ENCODE measurements at places on chromosomes 16 and 17.
A peak's percentile ranks its signal among the peaks of the same experiment; 100 is the strongest.

- DNase-seq = no peak
Measured at GRCh38 chr17:65723431-65724151, 162.1 kb upstream of the AXIN2 start.

DNA sequence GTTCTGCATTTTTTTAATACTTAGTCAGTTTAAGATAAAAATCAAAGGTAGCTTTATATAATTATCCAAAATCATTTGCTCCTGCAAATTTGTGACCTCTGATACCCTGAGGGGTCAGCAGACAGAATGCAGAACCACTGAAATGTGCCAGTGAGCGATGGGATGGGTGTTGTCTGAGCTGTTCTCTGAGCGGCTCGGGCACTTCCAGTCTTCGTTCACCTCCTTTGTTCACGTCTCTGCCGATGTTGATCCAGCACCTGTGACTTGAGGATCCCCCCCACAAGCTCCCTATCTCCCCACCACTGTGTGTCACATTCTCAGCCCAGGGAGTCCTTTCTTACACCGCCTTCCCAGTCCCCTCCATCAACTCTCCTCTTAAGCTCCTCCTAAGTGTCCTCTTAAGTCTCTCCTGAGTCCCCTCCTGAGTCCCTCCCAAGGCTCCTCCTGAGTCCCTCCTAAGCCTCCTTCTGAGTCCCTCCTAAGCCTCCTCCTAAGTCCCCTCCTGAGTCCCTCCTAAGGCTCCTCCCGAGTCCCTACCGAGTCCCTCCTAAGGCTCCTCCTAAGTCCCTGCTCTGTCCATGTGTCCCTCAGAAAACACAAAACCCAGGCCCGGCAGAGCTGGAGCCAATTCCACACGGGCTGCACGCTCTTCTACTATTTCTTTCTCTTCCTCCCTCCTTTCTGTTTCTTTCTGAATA is 47.5 kb downstream of the RNF213 start:
- DNase-seq = no peak

- no peak for DNase-seq
Measured at GRCh38 chr17:12911239-12911638, 106.6 kb downstream of the ELAC2 start.

GRCh38 chr16:69089091-69089910 is 16.2 kb upstream of the HAS3 start:
- DNase-seq = no peak

GRCh38 chr17:59084154-59084553 is 22.5 kb downstream of the TRIM37 start:
- no peak for DNase-seq

DNA sequence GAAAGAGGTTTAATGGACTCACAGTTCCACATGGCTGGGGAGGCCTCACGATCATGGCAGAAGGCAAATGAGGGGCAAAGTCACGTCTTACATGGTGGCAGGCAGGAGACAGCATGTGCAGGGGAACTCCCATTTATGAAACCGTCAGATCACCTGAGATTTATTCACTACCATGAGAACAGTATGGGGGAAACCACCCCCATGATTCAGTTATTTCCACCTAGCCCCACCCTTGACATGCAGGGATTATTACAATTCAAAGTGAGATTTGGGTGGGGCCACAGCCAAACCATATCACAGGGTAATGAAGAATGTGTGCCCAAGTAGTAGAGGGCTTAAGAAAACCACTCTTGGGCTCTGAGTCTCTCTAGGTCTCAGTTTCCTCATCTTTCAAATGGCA is 85.1 kb downstream of the PRKCB start:
- DNase-seq = no peak

DNA sequence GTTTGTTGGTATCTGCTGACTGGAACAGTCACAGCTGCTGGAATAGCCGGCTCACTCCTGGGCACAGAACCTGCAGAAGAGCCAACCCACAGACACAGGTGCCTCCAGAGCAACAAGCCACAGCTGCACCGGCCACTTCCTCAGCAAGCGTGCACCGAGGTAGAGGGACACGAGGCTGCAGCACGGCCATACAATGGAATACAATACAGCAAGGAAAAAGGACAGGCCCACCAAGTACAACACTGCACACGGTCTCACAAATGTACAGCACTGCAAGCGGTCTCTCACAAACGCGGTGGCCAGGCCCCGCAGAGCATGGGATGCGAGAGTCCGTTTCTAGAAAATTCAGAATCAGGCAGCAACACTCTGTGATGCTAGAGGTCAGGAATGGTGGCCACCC is 47.4 kb upstream of the PABPN1L start:
- DNase-seq = no peak

DNA sequence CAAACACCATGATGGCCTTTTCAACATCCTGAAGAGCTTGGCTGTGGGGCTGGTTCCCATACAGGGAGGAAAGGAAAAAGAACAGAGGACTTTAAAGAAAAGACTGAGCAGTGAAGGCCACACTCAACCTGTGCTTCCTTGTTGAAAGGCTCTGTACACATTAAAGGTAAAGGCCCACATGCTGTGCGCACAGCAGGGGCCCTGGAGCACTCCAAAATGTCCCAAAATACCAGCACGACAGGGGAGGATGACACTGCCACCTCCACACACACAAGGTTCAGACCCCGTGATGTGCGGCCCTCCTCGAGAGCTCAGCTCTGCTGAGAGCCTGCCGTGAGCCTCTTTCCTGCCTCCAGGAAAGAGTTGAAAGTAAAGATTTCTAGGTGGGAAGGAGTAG is 36.5 kb downstream of the FANCA start:
- no peak for DNase-seq

DNA sequence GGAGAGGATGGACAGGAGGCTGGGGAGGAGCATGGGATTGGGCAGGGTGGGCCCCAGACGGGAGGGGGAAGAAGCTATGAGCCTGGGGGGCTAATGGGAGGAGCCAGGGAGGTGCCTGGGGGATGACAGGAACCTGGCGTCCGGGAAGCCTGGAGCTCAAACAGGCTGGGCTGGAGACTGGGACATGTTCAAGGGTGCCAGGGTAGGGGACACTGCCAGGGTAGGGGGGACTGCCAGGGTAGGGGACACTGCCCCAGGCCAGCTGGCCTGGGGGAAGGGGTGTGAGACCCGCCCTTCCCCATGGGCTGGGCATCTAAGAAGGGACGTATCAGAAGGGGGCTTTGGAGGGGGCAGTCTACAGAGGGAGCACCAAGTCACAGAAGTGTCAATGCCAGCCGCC is 7.0 kb upstream of the FAM83G start:
- DNase-seq = no peak

GRCh38 chr17:34275881-34276280 is 5.9 kb downstream of the CCL7 start:
- peak; percentile 50 for DNase-seq

GRCh38 chr17:40371261-40371929 is 6.9 kb upstream of the GJD3 start:
- peak; percentile 22 for DNase-seq

DNA sequence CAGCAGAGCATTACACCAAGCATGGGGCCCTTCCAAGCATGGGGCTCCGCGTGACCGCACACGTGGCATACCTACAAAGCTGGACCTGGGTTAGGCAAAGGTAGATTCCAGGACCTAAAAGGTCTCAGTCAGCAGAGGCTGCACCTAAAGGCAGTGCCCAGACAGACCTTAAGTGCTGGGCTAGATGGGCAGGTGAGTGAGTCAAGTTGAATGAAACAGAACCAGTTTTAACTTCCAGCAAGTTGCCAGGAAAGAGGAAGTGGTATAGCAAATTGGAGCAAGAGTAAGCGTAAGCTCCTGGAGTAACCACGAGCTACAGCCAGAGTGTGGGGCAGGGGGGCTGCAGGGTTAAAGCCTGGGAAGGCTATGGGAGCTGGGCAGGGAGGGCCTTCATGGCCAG is 49.5 kb downstream of the SRCIN1 start:
- no peak for DNase-seq

DNA sequence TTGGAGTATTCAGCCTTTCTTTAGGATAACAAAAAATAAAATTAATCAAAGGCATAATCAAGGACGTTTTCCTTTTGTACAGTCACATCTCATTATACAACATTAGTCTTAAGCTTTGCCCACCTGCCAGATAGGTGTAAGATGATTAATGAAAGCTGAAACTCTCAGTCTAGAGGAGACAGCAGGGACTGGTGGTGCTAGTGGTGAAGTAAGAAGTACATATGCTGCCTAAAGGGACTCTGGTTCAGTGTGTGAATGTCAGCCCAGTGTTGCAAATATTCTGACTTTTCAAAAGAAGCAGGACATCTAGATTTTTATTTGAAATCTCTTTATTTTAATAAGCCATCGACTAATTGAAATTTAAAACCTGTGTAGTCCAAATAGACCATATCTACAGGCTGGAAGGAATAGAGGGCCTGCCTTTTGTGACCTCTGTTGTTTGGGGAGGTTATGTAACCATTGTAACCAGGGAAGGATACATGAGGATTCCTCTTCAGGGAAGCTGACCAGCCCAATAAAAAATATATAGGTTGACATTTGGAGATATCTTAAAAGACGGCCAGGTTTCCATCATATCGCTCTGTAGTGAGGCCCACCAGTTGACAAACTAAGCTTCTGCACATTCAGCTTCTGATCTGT is 54.1 kb downstream of the FTO start:
- DNase-seq = no peak

DNA sequence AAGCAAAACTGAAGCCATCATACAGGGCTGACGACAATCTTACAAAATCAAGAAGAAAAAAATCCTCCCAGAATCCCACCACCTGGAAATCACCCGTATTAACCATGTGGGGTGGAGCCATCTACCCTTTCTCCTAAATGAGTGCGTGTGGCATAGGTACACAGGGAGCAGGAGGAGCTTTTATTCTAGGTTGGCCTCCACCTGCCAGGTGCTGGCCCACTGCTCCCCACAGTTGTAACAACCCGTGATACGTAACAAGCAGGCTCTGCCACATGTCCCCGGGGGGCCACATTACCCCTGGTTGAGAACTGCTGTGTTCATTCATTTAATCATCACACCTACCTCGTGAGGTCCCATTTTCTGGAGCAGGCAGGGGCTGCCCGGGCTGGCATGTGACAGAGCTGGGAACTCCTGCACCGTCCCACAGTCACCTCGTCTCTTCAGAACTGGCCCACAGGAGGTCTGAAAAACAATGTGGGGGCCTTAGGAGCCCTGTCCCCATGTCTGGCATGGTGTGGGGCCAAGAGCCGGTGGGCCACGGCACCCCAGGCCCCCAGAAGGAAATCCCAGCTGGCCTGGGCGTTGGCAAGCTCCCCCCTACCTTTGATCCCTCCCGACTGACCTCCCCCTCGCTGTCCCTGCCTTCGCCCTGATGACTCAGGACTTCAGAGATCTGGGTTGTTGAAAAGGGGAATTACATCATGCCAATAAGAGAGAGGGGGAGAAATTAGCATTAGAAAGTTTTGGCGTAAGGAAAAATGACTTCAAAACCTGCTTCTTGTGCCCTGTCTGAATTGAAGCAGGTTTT is 12.9 kb downstream of the CMIP start:
- peak; percentile 77 for DNase-seq

- DNase-seq = peak; percentile 64
Measured at GRCh38 chr16:2969545-2970521, 685 bp downstream of the PAQR4 start.

DNA sequence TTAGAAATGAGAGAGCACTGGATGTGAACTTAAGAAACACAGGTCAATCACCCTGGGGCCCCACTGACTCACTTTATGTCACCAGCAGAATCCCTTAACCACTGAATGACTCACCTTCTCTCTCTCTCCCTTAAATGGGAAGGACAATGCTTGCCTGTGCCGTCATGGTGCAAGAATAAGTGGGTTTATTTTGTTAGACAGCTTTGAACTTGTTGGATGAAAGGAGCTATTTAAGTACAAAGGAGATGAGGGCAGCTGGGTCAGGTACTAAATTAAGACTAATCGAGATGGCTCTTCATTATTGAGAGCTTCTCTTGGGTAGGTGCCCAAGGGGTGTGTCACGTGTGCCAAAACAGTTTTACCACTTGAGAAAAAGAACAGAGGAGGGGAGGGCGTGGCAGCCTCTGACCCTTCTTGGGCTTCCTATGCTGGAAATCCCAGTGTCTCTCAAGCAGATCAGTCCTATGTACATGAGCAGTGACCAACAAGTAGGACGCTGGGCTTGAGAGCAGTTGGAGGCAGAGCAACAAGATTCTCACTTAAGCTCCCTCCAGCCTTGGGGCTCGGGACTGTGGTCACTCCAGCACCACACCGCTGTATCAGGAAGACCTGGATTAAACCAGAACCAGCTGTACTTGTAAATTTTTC is 6.7 kb upstream of the KRT31 start:
- peak; percentile 87 for DNase-seq

GRCh38 chr17:8345951-8346665 is 6.5 kb downstream of the ODF4 start:
- no peak for DNase-seq

GRCh38 chr17:17204041-17204591 is 2.0 kb downstream of the PLD6 start:
- no peak for DNase-seq

DNA sequence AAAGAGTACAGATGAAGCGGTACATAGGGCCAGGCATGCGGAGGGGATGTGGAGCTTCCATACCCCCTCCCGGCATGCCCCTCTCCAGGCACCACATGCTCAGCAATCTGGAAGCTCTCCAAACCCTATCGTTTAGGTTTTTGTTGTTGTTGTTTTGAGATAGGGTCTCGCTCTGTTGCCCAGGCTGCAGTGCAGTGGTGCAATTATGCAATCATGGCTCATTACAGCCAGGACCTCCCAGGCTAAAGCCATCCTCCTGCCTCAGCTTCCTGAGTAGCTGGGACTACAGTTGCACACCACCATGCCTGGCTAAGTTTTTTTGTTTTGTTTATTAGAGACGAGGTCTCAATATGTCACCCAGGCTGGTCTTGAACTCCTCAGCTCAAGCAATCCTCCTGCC is 50.8 kb downstream of the WWOX start:
- DNase-seq = no peak

DNA sequence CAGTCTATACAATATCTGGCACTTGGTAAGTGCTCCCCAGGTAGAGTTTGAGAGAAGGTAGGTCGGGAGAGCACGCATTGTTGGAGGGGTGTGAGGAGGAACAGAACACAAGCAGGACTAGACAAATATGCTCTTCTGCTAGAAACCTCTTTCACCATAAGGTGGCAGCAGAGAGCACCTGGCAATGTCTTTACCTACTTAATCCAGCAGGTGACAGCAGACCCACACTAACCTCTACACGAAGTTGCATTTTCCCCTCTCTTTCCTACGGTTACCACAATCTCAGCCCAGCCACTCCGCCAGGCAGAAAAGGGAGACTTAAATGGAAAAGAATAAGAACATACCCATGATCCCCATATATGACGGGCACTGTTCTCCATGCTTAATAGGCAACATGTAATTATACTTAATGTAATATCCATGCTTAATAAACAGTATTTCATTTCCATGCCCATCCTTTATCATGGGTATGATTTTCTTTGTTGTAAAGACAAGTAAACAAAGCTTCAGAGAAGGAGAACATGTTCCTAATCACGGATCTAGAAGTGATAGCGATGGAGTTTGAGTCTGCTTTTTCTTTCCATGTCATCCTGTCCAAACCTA is 55.1 kb upstream of the CCL2 start:
- peak; percentile 72 for DNase-seq

DNA sequence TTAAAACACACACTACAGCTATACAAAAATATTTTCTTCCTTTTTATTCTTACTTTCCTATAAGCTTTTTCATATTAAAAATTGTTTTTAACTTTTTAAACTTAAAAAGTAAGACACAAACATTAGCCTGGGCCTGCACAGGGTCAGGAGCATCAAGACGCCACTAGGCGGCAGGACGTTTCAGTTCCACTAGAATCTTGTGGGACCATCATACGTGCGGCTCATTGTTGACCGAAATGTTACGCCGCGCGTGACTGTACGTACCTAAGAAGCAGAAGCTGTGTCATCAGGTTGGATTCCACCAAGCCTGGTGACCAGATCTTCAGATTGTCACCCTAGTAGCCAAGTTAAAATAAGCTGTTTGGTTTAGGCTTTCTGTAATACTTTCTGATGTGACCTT is 47.1 kb downstream of the USP10 start:
- no peak for DNase-seq

GRCh38 chr16:56346131-56346890 is 79.0 kb downstream of the AMFR start:
- DNase-seq = no peak

All from hepatic stellate cell (primary cell).